Thoracic aorta (tissue), 2 donors: ENCODE measurements at places on chromosomes 2 and 18. TPM values are rescaled to one million over a fixed set of nuclear protein-coding genes. Genes with fewer than 3 reads are reported as not detected.

DNA sequence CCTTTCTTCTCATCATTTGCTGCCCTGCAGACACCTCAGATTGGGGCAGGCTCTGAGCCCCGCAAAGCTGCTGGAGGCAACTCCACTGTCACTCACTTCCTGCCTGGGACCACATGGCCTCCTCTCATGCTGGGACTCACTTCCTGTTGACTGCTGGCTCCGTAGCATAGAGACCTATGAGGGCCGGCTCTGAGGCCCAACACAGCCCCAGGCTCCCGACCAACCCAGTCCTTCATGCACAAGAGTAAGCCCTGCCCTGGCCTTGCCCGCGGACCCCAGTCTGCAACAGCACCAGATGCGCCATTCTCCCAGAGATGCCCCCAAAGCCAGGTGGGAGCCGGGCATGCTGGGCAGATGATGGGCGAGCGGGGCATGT, 55.7 kb downstream of the DNMT3A start:
- peaks cover 5% of the 10 kb centered on the region for H3K4me1 ChIP-seq
- peaks cover 8% of the 10 kb centered on the region for H3K36me3 ChIP-seq
- H3K27ac ChIP-seq = no peak overlapping the region
- no peak overlapping the region for H3K4me3 ChIP-seq
- no peak for DNase-seq

DNA sequence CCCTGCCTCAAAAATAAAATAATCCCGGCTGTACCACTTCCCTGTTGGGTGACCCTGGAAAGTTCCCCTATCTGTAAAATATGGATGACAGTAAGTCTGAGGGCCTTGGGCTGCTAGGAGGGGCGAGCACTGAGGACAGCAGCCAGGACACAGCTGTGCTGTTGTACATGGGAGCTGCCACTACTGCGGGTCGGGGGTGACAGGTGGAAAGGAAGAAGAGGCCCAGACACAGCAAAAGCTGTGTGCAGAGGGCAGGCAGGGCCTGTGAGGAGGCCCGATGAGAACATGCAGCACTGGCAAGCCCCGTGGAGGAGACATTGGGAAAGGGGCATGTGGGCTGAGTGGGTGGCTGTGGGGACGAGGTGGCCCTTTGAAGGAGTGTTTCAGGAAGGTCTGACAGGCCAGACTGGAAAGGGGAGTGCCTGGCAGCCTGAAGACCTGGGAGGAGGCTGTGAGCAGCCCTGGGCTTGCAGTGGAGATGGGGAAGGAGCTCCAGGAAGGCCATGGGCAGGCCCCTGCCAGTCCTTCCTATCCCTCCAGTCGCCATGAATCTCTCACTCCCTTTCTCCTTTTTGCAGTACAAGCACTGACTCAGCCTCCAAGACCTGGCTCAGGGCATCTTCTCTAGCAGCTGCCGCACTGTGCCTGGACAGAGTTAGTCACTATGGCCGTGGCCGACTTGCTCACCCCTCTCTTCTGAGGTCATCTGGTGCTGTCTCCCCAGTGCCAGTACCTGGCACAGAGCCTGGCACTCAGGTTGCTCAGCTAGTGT, 28.9 kb upstream of the SEMA4C start:
- no peaks in the 10 kb centered on the region for H3K27me3 ChIP-seq
- peaks cover 11% of the 10 kb centered on the region for H3K4me1 ChIP-seq
- H3K36me3 ChIP-seq = no peaks in the 10 kb centered on the region
- no peak overlapping the region for H3K4me3 ChIP-seq
- DNase-seq = peak; percentile 28

DNA sequence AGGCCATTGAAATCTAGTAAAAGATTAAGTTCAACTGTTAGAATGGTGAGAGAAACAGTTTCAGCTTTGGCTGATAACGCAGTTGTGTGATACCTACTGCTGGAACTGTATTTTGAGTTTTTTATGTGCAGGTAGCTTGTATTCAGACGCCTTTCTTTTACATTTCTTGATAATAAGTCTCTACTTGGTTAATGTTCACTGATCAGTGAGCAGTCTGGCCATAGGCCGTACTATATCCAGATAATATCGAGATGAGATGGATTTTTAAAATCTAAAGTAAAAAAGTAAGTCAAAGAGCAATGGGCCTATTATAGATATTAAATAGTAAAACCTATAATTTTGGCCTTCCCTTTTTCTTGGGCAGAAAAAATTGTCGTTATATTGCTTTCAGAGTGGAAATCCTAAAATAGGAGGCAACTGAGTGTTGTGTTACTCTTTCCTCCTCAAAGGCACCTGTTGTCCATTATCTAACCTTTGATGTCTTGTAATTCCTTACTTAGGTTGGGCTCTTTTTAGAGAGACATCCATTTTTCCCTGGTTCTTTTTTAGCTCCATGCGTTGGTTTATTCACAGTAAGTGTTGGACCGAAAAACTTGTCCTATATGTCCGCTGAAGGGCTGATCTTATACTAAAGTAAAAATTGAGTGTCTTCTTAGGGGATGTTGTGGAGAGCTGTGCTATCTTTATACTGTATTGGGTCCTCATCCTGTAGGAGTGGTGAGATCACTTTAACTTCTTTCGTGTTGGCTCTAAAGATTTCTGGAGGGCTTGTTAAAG, 1.7 kb downstream of the EML4 start:
- peaks cover 47% of the 10 kb centered on the region for H3K4me1 ChIP-seq
- H3K27ac ChIP-seq = peak overlapping the region; percentile 55
- no peaks in the 10 kb centered on the region for H3K27me3 ChIP-seq
- no peak for DNase-seq
- H3K36me3 ChIP-seq = no peaks in the 10 kb centered on the region
- peak overlapping the region; percentile 78 for H3K4me3 ChIP-seq

- H3K27me3 ChIP-seq = no peaks in the 10 kb centered on the region
- DNase-seq = no peak
- H3K36me3 ChIP-seq = peaks cover 17% of the 10 kb centered on the region
- H3K27ac ChIP-seq = no peak overlapping the region
Measured at GRCh38 chr2:9477914-9478313, 3.6 kb downstream of the IAH1 start.

DNA sequence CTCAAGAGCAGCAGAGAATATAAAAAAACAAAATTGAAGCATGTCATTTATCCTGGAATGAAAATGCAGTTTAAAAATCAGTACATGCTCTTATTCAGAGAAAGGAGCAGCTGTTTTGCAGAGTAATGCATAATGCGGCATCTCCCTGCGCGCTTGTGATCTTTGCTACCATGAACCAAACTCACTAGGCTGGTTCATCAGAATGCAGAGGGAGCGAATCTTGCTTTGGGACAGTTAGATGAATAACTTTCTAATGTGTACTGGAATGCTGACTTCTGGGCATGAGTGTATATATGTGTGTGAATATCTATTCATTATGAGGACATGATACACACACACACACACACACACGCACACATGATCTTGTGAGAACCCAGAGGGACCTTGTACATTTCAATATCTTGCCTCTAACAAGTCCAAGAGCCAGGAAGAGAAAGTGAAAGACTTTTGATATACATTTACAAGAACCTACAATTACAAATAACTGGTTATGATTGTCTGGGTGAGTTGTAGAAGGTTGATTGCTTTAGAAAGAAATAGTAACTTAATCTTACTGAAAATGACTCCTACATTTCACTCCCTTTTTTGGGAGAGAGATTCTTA, 54.1 kb upstream of the THOC1 start:
- H3K36me3 ChIP-seq = no peaks in the 10 kb centered on the region
- no peak overlapping the region for H3K4me3 ChIP-seq
- H3K27ac ChIP-seq = no peak overlapping the region
- H3K4me1 ChIP-seq = no peaks in the 10 kb centered on the region
- no peak for DNase-seq

DNA sequence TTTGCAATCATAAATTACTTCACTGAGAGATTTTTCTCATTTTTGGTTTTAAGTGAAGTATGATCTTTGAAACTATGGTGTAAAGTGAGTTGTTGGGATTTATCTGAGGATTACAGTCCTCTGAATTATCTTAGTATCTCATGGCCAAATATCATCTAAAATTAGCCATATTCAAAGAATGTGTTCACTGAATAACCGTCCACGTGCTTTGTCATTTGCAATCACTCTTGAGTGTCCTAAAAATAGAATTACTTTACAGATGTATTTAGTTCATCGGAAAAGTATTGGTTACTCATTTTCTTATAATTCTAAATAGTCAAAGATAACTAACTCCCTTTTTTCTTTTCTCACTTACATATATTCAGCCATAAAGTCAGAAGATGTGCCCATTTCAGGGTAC, 141.2 kb downstream of the RTN4 start:
- H3K27ac ChIP-seq = no peak overlapping the region
- H3K4me3 ChIP-seq = no peak overlapping the region
- no peaks in the 10 kb centered on the region for H3K27me3 ChIP-seq
- no peaks in the 10 kb centered on the region for H3K36me3 ChIP-seq

- H3K4me1 ChIP-seq = peaks cover 13% of the 10 kb centered on the region
- H3K4me3 ChIP-seq = no peak overlapping the region
Measured at GRCh38 chr2:107407974-107408373, 418.7 kb upstream of the RGPD4 start.

- no peak for DNase-seq
- H3K4me3 ChIP-seq = no peak overlapping the region
Measured at GRCh38 chr18:23283916-23284430, 148.7 kb downstream of the CABLES1 start.

- H3K27me3 ChIP-seq = no peaks in the 10 kb centered on the region
- no peaks in the 10 kb centered on the region for H3K36me3 ChIP-seq
- no peak overlapping the region for H3K27ac ChIP-seq
- H3K4me3 ChIP-seq = no peak overlapping the region
Measured at GRCh38 chr2:205914213-205915129, 171.5 kb downstream of the INO80D start.

GRCh38 chr2:196117214-196117705, 48.6 kb upstream of the DNAH7 start:
- no peaks in the 10 kb centered on the region for H3K36me3 ChIP-seq
- H3K4me1 ChIP-seq = peaks cover 23% of the 10 kb centered on the region
- no peaks in the 10 kb centered on the region for H3K27me3 ChIP-seq
- no peak overlapping the region for H3K4me3 ChIP-seq
- DNase-seq = no peak

The TRIM54 gene
- 0.41 TPM for total RNA-seq

The ABCB11 gene
- not detected for total RNA-seq

The NYAP2 gene
- total RNA-seq = not detected

The UGT1A7 gene
- total RNA-seq = 0.35 TPM
